ENCODE measurements at places on chromosomes 2 and 18.

DNA sequence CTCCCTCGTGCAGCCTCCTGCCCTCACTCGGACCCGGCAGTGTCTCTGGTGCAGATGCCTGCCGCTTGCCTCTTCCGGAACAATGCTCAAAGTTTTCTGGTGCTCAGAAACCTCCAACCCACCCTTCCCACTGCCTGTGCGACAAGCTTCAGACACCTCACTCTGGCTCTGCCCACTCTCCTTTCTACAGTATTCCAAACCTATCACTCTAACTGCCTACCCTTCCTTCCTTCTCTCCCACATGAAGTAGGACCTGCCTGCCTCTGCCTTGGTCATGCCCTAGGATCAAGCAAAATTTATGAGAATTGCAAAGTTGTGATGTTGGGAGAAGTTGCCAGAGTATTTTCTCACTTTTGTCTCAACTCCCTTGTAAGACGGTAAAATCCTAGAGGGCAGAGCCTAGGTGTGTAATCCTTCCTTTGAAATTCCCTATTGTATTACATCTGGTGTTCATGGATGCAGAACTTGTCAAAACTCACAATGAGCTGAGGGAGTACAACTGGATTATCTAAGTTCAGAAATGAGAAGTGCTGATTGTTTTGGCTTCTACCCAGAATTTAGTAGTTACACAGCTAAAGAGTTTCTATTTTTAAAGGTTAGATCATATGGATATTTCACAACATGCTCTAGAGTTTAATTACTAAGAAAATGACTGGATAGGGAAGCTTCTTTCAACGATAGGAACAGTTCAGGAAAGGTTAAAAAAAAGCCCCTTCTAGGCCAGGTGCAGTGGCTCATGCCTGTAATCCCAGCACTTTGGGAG is 7.2 kb downstream of the NPC1 start:
- DNase-seq = no peak

DNA sequence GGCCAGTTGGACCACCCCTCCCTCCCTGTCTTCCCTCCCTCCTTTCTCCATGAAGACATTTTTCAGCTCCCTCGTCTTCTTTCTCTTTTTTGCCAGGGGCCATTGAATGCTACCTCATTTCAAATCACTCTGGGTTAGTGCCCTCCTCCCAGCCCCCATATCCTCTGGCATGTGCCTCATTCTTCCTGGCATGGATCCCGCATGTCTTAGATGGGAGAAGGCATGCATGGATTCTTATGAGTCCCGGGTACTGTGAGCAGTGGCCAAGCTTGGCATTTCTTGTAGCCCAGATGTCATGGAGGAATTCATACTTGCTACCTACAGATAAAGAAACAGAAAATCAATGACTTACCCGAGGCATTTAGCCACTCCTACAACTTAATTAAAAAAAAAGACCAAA is 9.0 kb upstream of the HAAO start:
- no peak for DNase-seq

DNA sequence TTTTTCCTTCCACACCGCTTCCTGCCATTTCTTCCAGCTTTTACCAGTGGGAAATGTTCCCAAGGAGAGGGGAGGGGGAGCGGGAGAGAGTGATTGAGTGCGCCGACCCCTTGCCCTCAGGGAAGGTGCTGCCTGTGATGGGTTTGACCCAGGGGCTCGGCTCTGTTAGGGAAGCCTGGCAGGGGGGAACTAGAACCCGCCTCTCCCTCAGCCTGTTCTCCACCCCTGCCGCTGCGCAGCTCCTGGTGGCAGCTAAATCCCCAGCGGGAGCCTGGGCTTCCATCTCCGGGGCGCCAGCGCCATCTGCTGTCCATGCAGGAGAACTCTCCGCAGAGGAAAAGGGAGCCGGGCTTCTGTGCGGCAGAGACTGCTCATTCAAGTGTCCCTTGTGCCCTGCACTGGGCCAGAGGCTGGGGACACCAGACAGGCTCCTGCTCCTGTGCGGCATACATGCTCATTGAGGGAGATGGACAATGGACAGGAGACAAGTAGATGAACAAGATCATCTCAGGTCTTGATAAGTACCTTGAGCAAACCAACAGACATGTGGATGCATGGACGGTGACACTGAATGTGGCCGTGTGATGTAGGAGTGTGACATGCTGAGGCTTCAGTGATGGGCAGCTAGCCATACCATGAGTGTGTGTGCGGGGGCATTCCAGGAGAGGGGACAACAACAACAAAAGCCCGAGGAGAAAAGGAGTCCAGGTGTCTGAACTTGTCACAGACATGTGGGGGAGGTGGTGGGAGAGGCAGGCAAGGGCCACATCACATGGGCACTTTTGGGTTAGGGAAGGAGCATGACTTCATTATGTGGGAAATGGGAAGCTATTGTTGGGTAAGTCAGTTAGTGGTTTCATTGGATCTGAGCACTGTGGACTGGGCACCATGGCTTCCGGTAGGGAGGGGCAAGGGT is 13.3 kb downstream of the CHPF start:
- DNase-seq = peak; percentile 93

DNA sequence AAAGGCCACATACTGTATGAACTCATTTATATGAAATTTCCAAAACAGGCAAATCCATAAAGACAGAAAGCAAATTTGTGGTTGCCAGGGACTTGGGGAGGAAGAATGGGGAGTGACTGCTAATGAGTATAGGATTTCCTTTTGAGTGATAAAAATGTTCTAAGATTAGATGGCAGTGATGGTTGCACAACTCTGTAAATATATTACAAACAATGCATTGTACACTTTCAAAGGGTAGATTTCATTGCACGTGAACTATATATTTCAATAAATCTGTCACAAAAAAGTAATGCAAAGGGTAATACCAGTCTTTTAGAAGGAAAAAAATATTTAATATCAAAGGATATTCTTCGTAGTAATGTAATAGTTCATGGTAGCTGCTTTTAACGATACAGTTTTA is 63.7 kb upstream of the PROKR1 start:
- no peak for DNase-seq

GRCh38 chr2:99622534-99622933 is 132.7 kb upstream of the REV1 start:
- no peak for DNase-seq

DNA sequence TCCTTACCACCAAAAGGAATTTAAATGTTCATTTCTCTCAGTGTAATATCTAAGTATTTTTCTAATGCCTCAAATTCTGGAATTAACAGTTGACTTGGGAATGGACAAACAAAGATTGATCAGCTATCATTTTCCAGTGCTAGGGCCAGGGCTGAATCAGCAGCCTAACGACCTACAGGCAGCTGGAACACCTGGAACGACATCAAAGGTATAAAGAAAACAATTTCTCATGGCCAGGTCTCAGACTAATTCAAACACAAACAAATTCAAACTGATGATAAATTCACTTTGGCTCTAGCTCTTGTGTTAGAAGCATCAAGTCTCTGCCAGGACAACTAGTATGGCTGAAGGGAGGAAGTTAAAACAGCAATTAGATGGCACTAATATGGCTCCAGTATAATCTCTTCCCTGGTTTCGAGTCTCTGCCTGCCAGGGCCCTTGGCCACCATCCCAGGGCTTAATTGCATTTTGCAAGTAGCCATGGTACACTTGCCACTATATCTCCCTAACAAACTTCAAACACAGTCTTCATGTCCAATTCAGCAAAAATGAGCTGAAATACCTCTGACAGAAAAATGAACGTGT is 70.2 kb upstream of the FSHR start:
- no peak for DNase-seq

All from erythroblast (primary cell).